Activated T-helper 17 cell treated with anti-CD3 and anti-CD28 coated beads, Interleukin-2, amount 50 U/mL, for 72 hours (primary cell): ENCODE measurements at places on chromosomes 2 and 18. TPM values are rescaled to one million over a fixed set of nuclear protein-coding genes. Genes with fewer than 3 reads are reported as not detected.

GRCh38 chr2:46669996-46670793 is 190.8 kb downstream of the TMEM247 start:
- peak; percentile 84 for ATAC-seq

GRCh38 chr2:44941551-44942234 is at the start of gene SIX3:
SIX3 (plus strand) TSS chr2:44941702; CDS start chr2:44942105, 403 bp downstream.
- peak; percentile 69 for ATAC-seq

- no peak for ATAC-seq
Observed at GRCh38 chr2:220302756-220303155, 675.3 kb downstream of the SLC4A3 start.

Gene CELF4
- total RNA-seq: not detected

GRCh38 chr2:202762556-202762955 is 109.0 kb downstream of the ICA1L start:
- ATAC-seq: peak; percentile 58

GRCh38 chr2:4507661-4508060 is 804.3 kb downstream of the DCDC2C start:
- ATAC-seq: no peak

Gene EFEMP1
- not detected for total RNA-seq

Gene LYG2
- total RNA-seq: not detected

- ATAC-seq: no peak
Observed at GRCh38 chr2:200945395-200945729, 18.1 kb downstream of the ORC2 start.

DNA sequence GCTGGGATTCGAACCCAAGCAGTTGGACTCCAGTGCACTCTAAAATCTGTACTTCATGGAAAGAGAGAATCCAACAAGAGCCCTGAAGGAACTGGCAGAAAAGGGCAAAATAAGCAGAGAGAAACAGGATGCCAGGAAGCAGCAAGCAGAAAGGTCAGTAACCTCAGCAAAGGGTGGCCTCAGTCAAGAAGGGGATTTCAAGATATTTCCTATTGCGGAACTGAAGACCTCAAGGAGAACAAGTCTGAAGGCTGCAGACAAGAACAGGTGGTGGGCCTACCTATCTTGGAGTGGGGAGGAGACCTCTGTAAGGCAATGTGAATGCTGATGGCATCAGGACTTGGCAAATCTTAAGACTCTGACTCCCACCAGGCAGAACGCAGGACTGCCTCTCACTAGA is 20.1 kb upstream of the MREG start:
- ATAC-seq: no peak
